ENCODE measurements at places on chromosomes 2 and 18. TPM values are rescaled to one million over a fixed set of nuclear protein-coding genes. Genes with fewer than 3 reads are reported as not detected.

LYPD1 gene
- 3.6 TPM for total RNA-seq

GRCh38 chr2:129910446-129911362 lies 68.8 kb upstream of the RAB6C start:
- DNase-seq, result no peak

DNA sequence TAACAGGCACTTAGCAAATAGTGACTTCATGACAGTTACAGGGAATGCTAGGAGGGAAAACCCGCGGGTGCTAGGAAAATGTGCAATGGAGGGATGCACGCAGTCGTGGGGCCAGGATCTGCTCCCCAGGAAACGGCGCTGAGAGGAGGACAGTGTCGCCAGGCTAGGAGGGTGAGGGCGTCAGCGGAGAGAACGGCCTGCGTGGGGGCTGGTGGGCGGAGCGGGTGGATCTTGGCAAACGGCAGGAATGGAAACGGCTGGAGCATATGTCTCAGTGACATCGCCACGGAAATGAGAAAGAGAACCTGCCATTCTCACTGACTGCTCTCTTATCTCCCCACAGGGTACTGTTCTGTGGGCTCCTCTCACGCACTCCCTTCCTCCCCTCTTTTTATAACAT lies 478.5 kb upstream of the ID2 start:
- DNase-seq, result no peak

- DNase-seq, result peak; percentile 80
These were observed at the start of gene FTCDNL1 for GRCh38 chr2:199850718-199851500. Gene FTCDNL1 (minus strand): TSS chr2:199851192. CDS start chr2:199848962, 2,230 bp downstream.

GRCh38 chr18:24876266-24876665 lies 415.8 kb downstream of the HRH4 start:
- no peak for DNase-seq
